ENCODE measurements at places on chromosomes 4 and X. TPM values are rescaled to one million over a fixed set of nuclear protein-coding genes. Genes with fewer than 3 reads are reported as not detected.

The CENPVL1 gene
- 0.14 TPM for total RNA-seq

The GPC4 gene
- not detected for total RNA-seq

The SYN1 gene
- 0.91 TPM for total RNA-seq

The CHIC2 gene
- total RNA-seq, result 22.5 TPM

The SPANXN3 gene
- not detected for total RNA-seq

The TRMT10A gene
- total RNA-seq, result 8.8 TPM

The ADH7 gene
- total RNA-seq, result not detected

The RBM41 gene
- total RNA-seq, result 15.3 TPM

The CSAG1 gene
- not detected for total RNA-seq

The CD99 gene
- 116 TPM for total RNA-seq

The MUC7 gene
- total RNA-seq, result not detected

- no peak for DNase-seq
Observed at GRCh38 chr4:3736806-3737205, 29.4 kb upstream of the ADRA2C start.

GRCh38 chrX:150062292-150063137 lies 124.2 kb upstream of the EOLA2 start:
- no peak for DNase-seq

- DNase-seq, result no peak
Observed at GRCh38 chr4:165680821-165681220, 192.2 kb upstream of the TLL1 start.

GRCh38 chrX:155745792-155746191 lies 133.0 kb upstream of the TMLHE start:
- no peak for DNase-seq

DNA sequence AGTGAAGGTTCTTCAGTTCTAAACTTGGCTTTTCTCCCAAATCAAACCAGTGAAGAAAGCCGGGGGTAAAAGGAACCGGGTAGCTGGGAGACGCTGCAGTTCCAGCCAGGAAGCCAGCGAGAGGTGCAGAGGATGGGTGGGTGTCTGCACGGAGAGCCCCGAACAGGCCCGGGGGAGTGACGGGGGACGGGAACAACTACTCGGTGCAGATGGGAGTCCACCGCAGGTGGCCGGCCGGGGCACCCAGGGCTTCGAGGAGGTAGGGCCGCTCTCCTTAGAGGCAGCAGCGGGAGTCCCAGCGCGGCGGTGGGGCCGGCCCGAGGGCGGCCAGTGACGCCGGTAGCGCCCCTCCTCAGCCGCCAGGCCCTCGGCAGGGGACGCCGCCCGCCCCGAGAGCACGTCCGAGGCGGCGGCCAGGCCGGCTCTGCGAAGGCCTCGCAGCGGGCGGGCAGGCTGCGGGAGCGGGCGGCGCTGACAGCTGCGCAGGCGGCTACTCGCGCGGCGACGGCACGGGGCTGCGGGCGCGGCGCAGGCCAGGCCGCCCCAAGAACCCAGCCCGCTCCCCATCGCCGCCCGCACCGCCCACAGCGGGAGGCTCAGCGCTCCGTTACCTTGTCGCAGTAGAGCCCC lies 449 bp downstream of the FBXL5 start:
- DNase-seq, result no peak

DNA sequence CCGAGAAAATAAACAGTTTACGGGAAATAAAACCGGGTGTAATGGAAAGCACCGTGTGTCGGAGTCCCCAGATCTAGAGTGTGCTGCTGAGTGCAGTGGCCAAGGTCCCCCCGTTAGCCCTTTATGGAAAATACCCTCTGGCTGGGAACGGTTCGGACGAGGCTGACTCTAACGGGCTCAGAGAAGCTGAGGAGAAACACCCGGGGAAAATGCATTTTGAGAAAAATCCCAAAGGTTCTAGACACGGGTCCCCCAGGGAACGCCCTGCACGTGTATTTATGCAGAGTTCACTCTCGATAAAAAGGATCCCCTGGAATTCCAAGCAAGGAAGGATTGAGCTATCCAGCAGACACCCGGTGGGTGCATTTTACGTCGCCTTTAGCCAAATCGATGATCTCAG lies 177.2 kb downstream of the CRLF2 start:
- no peak for DNase-seq

GRCh38 chr4:129167640-129168260 lies 71.8 kb downstream of the C4orf33 start:
- no peak for DNase-seq

DNA sequence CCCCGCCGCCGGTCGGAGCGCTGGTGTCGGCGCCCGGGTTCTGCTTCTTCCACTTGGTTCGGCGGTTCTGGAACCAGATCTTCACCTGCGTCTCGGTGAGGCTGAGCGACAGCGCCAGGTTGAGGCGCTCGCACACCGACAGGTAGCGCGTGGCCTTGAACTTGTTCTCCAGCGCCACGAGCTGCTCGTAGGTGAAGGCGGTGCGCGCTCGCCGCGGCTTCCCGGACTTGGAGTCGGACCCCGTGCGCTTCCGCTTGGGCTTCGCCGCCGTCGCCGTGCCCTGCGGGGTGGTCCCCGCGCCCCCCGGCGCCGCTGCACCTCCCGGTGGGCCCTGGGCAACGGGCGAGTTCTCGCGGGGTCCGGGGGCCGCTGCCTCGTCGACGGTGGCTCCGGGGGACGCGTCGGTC lies 3.1 kb downstream of the NKX1-1 start:
- DNase-seq, result no peak

DNA sequence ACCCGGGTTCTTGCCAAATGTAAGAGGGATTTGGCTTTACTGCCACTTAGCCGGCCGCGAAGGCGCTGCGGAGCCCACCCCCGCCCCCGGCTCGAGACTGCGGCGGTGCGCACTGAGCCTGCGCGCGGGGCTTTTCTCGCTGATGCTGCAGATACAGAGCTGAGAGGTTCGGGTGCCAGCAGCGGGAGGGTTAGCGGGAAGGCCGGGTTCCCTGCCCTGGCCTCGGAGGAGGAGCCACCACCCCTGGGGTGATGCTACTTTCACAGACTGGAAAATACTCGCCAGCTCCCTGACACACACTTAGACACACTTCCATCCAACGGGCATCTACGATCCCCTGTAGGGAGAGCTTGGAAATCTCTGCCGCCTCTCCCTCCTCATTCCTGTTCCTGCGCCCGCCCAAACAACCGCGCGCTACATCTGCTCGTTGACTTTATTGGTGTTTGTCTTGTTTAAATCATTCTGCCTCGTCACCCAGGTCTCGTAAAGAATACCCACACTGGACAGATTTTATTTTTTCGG lies 2.1 kb upstream of the PCDH7 start:
- DNase-seq, result no peak

DNA sequence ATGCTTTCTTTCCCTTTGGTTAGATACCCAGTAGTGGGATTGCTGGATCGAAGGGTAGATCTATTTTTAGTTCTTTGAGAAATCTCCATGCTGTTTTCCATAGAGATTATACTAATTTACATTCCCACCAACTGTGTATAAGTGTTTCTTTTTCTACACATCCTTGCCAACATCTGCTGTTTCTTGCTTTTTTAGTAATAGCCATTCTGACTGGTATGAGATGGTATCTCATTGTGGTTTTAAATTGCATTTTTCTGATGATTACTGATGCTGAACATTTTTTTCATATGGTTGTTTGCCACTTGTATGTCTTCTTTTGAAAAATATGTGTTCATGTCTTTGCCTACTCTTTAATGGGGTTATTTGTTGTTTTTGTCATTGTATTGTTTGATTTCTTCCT lies 6.6 kb upstream of the AGA start:
- DNase-seq, result no peak

GRCh38 chrX:120726294-120726693 lies 96.4 kb upstream of the C1GALT1C1 start:
- DNase-seq, result no peak

DNA sequence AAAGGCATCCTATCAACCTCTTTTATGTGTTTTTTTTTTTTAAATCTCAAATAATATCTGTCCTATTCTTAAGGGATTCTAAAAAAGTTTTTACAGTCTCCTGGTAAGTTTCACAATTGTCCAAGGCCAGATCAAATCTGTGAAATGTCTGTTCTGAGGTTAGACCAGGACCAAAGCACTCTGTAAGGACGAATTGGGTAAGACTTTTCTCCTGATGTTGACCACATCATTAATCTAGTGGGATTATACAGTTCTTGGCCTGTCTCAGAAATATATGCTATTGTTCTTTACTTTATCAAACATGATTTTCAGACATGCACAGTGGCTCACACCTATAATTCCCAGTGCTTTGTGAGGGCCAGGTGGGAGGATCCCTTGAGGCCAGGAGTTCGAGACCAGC lies 45.8 kb upstream of the TMEM131L start:
- no peak for DNase-seq

GRCh38 chrX:46694549-46694948 lies 64.4 kb downstream of the SLC9A7 start:
- DNase-seq, result no peak

GRCh38 chrX:123425904-123426303 lies 241.8 kb downstream of the GRIA3 start:
- no peak for DNase-seq

DNA sequence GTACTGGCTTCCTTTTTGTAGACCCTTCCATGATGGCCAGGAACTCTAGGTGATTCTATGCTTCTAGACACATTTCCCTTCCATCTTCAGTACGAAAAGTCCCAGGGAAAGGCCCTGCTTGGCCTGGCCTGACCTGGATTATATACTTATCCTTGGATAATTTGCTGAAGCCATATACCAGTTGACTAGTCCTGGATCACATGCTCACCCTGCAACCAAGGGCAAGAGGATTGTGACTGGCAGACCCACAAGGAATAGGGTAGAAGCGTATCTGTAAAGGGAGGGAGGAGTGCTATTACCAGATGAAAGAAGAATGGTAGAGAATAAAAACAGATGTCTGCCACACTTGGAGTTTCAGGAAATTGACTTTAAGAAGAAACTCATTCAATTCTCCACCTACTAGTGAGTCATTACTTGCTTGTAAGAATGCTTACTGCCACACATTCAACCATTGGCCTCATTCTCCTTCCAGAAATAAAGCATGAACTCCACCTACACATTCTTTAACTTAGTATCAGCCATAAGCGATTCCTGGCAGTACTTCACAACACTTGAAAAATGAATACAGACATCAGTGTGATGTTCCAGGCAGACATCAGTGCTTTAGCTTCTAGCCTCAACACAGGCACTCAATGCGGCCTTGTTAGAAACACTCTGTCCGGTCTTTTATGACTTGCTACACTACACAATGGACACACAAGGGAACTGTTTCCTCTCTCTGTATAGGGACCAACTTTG lies 141.8 kb downstream of the CBR4 start:
- no peak for DNase-seq

DNA sequence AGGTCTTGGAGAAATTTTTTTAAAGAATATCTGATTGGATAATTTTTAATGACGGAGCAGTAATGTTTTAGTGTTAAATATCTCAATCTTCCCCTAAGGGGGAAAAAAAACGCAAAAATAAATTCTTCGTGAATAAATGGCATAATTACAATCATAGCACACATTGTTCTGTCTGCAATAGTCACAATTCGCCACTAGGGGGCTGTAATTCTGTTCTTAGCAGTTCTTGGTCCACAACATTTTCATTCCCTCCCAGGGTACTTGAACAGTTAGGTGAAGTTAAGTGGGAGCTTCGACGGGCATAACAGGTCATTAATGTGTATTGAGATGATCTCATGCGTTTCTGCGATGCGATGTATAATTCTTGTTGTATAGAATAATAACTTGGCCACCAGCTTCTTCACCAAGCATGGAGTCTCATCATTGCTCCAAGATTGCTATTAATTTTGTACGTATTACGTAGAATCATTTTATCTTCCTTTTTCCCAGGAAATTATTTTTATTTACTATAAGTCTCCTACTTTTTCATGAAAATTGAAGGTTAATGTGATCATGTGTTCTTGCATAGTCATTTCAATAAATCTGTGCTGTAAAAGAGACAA lies 27.2 kb downstream of the HTR2C start:
- DNase-seq, result no peak

DNA sequence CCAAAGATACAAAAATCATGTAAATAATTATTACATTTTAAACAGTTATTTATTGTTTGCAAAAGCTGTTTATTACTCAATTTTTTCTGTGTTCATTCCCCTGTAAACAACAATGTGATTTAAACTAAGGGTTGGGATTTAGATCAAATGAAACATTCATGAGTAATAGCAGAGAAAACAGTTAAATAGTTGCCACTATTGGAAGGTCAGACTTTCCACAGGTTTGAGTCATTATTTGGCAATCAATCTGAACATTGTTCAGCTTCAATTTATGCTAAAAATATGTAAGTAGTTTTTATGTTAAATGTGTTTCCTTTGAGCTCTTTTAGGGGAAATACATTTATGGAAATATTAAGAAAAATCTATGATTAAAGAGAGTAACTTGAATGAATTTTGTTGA lies 144.9 kb downstream of the STIM2 start:
- no peak for DNase-seq

GRCh38 chr4:151534195-151534594 lies 125.2 kb downstream of the FHIP1A start:
- no peak for DNase-seq

DNA sequence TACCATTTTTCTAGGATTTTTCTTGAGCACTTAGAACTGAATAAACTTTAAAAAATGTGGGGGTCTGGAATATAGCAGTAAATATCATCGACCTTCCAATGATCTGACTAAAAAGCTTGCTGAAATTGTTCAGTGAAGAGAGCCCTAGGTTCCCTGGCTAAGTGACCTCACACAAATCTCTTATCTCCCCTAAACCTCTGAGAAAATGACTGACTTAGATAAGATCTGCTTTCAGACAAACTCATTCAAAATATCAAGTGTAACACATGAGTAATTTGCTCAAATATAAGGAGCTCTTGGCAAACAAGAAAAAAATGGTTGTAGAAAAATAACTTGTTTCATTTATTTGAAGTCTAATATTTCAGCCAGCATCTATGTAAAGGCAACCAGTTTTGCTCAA lies 441.7 kb upstream of the SLIT2 start:
- DNase-seq, result no peak

DNA sequence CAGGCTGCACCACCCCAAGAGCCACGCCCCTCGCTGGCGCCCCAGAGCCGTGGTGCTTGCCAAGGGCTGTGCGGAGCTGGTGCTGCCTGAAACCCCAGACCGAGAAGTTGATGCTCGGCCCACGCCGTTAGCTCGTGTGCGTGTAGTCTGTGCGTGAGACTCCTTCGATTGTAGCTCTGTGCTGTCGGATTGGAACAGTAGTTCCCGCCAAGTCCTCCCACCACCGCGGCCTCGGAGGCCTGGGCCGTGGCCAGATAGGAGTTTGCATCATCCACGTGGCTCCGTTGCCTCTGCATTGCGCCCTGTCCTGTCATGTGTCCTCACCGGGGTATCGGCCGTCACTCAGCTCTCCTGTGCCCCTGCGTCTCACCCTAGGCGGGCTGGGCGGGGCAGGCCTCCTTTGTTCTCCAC lies 24.2 kb downstream of the TNIP2 start:
- DNase-seq, result no peak

GRCh38 chr4:121072224-121073003 lies at the start of gene NDNF:
NDNF (minus strand) TSS chr4:121072535; CDS start chr4:121045837, 26,698 bp downstream.
- DNase-seq, result peak; percentile 60

DNA sequence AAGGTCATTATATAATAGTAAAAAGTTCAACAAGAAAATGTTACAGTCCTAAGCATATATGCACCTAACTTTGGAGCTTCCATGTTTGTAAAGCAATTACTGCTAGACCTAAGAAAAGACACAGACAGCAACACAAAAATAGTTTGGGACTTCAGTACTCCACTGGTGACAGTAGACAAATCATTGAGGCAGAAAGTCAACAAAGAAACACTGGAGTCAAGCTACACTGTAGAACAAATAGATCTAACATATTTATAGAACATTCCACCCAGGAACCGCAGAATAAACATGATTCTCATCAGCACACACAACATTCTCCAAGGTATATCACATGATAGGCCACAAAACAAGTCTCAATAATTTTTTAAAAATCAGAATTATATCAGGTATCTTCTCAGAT lies 42.6 kb downstream of the ARFIP1 start:
- DNase-seq, result no peak

- DNase-seq, result no peak
Observed at GRCh38 chrX:15055146-15055930, 182.1 kb downstream of the MOSPD2 start.

All from activated naive CD8-positive, alpha-beta T cell treated with anti-CD3 and anti-CD28 coated beads for 36 hours (primary cell).